ENCODE measurements at places on chromosomes 4 and X.

GRCh38 chr4:55181010-55182005, 55.9 kb upstream of the KDR start:
- DNase-seq: no peak

DNA sequence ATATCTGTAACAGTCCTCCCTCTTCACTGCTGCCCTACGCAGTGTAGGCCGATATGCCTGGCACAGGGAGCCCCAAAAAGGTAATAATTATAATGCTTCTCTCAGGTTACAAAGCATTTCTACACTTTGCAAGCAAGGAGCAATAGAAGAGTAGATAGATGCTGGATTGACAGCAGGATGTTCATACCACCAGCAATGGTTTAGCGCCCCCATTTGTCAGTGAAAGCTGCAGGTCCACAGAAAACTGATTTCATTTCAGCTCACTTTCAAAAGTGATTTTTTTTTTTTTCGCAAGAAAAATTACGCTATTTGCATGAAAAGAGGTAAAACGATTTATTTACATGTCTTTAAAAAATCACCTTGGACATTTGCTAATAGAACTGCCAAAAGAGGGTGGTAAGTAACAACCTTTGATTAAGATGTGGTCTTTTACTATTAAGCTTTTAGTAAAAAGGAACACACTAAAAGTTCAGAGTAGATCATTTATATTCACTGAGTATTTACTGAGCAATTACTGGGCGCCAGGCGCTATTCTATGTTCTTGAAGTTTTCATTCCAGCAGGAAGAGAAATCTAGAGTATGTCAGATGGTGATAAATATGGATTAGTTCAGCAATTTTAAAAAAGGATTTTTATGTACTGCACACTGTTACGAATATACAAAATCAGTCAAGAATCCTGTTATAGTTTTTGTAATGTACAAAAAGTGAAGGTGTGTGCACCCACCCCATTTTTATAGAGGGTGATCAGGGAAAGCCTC, 34.4 kb downstream of the HPF1 start:
- no peak for DNase-seq

DNA sequence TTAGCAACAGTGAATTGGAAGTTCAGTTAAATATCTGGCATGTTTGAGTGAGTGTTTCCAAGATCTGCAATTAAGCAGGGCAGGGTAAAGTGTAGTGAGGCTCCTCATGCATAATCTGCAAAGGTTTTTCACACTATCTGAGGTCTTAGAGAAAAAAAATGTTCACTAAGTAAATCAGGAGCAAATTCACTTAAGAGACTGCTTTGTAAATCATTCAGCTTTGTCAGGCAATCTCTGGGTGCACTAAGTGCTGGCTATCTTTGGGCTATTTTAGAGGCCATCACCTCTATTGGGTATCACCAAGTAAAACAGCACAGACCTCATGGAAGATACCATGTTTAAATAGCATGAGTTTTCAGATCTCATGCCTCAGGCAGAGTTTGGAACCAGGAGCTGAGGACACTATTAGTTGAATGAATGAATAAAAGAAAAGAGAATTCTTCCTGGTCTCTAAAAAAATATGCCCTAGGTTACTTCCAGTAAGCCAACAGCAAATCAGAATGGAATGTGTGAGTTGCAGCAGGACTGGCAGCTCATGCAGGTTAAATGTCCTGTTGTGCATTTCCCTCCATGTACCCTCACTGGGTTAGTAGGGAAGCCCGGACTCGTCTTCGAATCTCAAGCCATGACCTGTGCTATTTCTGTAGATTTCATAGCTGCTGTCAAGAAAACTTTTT, 195.3 kb downstream of the KCNIP4 start:
- no peak for DNase-seq

GRCh38 chr4:98995183-98996055, at the start of gene METAP1:
METAP1 (plus strand) TSS chr4:98995721; CDS start chr4:98995754, 33 bp downstream.
- DNase-seq: peak; percentile 84

DNA sequence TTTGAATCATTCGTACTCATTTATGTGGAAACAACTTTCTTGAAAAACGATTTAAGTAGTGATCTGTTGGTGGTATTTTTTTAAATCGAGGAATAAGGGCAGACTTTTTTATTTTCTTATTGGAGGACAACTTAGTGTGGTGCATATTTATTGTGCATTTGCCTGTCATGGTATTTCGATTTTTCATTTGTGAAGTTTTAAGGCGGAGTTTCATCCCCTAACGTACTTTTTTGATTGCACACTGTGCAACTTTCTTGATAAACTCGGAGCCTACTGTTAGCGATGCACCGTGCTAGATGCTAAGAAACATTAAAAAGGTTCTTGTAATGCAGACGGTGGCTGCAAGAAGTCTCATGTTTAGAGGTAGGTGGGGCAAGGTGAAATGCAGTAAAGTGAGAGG, 1.4 kb downstream of the ZFX start:
- no peak for DNase-seq

DNA sequence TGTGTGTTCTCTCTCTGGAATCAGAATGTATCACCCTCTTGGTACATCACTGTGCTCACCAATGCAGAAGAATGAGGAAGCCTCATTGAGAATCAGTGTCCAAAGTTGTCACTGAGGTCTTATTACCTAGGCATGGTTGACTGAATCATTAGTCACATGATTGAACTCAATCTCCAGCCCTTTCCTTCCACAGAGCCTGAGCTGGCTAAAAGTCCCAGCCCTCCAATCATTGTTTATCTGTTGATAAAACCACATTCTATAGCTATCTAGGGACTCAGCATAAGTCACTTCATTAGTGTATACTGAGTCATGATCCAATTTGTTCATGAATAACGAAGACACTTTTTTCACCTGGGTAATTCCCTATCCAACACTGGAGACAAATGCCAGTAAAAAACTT, 396.8 kb downstream of the TRAM1L1 start:
- no peak for DNase-seq

DNA sequence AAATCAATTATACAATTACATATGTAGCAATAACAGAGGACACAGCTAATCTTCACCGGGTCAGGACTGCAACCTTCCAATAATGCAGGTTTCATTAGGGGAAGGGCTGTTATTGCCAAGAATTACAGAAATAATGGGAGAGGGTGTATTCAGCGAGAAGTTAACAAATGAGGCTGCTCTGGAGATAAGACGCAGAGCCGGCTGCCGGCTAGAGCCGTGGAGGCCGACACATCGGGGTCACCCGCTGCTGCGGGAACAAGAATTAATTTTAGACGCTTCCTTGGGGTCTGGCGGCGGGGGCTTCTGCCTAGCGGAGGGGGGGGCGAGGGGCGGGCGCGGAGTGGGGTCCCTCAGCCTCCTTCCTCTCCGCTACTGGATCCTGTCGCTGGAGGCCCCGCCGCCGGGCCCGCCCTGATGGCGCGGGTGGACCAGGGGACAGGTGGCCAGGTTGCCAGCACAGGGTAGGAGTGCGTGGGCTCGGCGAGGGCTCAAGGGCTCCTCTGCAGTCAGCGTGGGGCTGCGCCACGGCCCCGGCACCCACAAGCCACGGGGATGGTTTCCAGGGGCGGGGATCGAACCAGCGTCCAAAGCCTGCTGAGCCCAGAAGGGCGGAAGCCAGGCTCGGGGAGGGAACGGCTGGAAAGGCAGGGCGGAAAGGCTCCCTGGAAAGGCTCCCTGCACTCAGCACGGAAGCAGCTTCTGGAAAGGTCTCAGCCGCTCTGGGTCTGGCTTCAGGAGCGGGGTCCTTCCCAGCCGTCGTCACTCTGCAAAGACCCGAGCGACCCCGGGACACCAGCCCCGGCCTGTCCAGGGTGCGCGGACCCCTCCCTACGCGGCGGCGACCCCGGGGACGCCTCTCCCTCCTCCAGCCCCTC, 113.8 kb upstream of the NKX1-1 start:
- no peak for DNase-seq

GRCh38 chr4:120837656-120838055, 84.9 kb downstream of the PRDM5 start:
- no peak for DNase-seq

DNA sequence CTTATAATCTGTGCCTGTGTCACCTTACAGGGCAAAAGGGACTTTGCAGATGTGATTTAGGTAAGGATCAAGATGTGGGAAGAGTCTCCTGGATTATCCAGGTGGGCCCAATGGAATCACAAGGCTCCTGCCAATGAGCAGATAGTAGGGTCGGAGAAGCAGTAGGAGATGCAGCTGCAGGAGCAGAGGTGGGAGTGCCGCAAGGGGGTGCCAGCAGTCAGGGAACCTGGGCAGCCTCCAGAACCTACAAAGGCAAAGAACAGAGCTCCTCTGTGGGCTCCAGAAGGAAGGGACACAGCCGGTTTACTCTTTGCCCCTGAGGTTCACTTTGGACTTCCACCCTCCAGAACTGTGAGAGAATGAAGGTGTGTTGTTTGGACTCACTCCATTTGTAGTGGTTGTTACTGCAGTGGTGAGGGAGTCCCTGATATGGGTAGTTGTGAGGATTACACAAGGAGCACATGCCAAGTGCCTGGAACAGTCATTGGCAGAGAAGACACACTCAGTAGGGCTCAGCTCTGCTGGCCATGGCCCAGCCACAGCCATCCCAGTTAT, 318.5 kb downstream of the EVC2 start:
- no peak for DNase-seq

- DNase-seq: no peak
Observed at GRCh38 chr4:151659601-151660364, 101.0 kb downstream of the GATB start.

DNA sequence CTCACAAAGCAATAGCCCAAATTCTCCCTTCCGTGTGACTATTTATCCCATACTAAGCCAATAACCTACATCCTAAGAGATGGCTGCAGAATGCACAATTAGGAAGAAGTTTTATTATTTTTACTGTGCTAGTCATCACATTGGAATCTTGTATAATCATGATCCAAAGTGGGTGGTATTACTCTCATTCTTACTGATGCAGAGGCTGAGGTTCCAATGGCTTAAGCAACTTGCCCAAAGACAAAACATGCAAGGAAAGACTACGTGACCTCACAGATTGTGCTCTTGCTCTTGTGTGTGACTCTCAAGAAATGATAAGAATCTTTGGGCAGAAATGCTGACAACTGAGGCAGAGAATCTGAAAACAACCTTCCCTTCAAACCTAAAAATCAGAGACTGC, 212.2 kb downstream of the LDB2 start:
- no peak for DNase-seq

DNA sequence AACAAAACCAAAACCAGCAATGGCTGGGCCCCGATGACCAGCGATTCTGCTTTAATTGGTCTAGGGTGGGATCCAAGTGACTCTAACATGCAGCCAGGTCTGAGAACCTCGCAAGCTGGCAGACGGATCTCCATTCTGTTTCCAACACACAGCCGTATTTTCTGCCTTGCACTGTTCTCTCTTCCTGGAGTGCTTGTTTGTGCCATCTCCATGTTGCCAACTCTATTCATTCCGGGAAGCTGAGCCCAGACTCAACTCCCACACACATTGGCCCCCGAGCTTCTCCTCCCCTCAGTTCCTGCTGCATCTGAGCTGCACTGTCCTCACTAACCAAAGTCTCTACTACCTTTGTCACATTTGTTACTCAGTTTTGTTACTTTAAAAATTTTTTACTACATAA, 35.6 kb downstream of the GEMIN8 start:
- DNase-seq: no peak

DNA sequence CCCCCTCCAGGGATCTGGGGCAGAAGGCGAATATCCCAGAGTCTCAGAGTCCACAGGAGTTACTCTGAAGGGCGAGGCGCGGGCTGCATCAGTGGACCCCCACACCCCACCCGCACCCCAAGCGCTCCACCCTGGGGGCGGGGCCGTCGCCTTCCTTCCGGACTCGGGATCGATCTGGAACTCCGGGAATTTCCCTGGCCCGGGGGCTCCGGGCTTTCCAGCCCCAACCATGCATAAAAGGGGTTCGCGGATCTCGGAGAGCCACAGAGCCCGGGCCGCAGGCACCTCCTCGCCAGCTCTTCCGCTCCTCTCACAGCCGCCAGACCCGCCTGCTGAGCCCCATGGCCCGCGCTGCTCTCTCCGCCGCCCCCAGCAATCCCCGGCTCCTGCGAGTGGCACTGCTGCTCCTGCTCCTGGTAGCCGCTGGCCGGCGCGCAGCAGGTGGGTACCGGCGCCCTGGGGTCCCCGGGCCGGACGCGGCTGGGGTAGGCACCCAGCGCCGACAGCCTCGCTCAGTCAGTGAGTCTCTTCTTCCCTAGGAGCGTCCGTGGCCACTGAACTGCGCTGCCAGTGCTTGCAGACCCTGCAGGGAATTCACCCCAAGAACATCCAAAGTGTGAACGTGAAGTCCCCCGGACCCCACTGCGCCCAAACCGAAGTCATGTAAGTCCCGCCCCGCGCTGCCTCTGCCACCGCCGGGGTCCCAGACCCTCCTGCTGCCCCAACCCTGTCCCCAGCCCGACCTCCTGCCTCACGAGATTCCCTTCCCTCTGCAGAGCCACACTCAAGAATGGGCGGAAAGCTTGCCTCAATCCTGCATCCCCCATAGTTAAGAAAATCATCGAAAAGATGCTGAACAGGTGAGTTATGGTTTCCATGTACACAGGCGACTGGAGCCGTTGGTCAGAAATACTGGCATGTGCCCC, at the start of gene CXCL1:
TSS of gene CXCL1 (plus strand) at position 264 of the 926 bp plus-strand sequence. CDS start at position 342, 78 bp downstream.
- no peak for DNase-seq

- no peak for DNase-seq
Observed at GRCh38 chrX:53135581-53135980, 41.6 kb downstream of the KANTR start.

- no peak for DNase-seq
Observed at GRCh38 chr4:122384245-122384644, 5.4 kb downstream of the ADAD1 start.

GRCh38 chr4:183333983-183334382, 11.8 kb upstream of the CLDN24 start:
- DNase-seq: no peak

- no peak for DNase-seq
Observed at GRCh38 chr4:125520258-125520990, 205.7 kb downstream of the FAT4 start.

GRCh38 chr4:139416073-139416673, 37.7 kb upstream of the RAB33B start:
- DNase-seq: no peak

DNA sequence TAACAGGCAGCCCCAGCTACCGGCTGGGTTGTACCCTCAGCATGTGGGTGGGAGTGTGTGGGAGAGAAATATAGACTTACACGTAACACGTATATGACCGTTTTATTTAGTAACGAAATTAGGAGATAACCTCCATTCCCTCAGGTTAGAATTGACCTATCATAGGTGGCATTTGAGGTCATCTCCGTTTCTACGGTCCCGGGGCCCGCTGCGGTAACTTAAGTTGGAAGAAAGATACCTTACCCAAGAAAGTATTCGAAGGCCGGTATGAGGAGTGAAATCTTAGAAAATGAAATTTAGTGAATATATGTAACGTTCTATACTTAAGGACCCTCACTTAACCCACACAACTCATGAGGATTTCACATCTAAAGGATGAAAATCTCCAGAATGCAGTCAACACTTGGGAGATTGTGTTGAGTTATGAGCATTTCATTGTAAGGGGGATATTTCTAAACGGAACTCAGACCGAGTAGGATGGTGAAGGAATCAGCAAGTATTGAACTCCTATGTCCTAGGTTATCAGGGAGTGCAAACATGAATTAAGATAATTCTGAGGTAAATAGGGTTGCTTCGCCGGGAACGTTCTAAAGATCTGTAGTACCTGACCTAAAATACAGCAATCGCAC, 891 bp downstream of the CISD2 start:
- DNase-seq: no peak

- no peak for DNase-seq
Observed at GRCh38 chr4:105979506-105979905, 84.2 kb downstream of the NPNT start.

Measured in stimulated activated CD8-positive, alpha-beta memory T cell treated with anti-CD3 and anti-CD28 coated beads, Interleukin-15, amount 100 ng/mL, for 24 hours (primary cell).